ENCODE measurements at places on chromosomes 2 and 18.

- no peak for DNase-seq
Observed at GRCh38 chr18:54129448-54130067, 94.9 kb downstream of the MBD2 start.

DNA sequence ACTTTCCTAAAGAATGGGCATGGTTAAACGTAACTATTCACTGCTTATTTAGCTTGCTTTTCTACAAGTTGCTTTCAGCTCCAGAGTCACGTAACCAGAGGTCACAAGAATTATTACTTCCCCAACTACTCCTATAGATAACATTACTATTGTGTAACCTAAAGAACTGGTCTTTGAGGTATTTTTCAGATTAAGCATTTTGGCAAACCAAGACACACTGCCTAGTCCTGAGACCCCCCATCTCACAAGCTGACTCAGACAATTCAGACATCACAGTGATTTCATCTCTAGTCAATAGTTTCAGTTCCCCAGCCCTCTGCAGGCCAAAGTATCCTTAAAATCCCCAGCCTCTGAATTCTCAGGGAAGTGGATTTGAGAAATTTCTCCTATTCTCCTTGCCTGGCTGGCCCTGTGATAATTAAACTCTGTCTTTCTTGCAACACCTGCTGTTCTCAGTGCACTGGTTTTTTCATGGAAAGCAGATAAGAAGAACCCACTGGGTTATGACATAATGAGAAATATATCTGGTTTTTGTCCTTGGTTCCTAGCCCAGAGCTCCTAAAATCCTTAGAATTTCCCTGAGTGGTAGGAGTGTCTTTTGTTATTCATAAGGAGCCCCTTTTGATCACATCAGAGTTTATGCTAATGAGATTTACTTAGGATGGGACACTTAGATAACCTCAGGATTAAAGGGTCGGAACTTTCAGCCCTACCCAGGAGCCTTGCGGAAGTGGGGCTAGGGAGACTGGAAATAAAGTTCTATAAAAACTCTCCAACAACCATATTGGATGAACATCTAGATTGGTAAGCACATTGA is 1310.8 kb upstream of the CHAC2 start:
- DNase-seq = peak; percentile 8

DNA sequence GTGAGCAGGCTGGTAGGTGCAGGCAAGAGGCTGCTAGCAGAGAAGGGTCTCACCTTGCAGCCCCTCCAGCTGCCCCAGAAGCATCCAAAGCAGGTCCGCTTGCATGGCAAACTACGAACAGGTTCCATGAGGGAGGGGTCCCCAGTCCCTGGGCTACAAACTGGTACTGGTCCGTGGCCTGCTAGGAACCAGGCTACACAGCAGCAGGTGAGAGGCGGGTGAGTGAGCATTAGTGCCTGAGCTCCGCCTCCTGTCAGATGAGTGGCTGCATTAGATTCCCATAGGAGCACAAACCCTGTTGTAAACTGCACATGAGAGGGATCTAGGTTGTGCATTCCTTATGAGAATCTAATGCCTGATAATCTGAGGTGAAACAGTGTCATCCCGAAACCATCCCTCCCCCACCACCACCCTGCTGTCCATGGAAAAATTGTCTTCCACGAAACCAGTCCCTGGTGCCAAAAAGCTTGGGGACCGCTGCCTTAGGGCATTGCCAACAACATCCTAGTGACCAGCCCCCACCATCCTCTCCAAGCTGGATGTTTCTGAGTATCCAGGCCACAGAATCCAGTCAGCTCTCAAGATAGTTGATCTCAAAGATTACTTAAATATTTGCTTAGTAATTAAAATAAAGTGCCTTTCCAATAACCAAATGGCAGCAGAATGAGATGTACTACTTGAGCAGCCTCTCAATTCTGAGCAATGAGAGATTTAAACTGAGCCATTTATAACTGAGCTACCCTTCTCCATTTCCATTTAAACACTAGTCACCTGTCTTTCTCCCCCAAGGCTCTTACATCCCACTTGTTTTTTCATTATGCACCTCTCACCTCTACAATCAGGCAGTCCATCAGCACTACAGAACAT is 32.4 kb downstream of the LRP2 start:
- no peak for DNase-seq

DNA sequence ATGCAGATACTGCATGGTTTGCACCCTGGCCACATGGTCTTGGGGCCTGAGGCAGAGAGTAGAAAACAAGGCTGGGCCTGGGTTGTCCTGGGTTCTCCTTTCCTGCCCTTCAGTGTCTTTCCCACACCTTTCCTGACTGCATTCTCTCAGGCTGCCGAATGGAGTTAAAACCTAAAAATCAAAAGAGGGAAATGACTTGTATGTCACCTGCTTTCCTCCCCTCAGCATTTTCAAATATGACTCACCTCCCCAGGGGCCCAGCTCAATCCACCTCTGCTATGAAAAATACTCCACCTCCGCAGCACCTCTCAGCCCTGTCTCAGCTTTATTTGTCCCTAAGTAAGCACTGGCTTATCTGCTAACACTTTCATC is 457.8 kb upstream of the MEX3C start:
- peak; percentile 27 for DNase-seq

GRCh38 chr2:37802211-37802752 is 122.8 kb upstream of the RMDN2 start:
- DNase-seq = peak; percentile 24

- DNase-seq = peak; percentile 30
Observed at GRCh38 chr18:50218432-50219197, 23.7 kb upstream of the MYO5B start.

GRCh38 chr18:44729631-44730101 is 49.0 kb downstream of the SETBP1 start:
- peak; percentile 71 for DNase-seq

- no peak for DNase-seq
Observed at GRCh38 chr18:40473221-40474029, 1481.6 kb upstream of the PIK3C3 start.

DNA sequence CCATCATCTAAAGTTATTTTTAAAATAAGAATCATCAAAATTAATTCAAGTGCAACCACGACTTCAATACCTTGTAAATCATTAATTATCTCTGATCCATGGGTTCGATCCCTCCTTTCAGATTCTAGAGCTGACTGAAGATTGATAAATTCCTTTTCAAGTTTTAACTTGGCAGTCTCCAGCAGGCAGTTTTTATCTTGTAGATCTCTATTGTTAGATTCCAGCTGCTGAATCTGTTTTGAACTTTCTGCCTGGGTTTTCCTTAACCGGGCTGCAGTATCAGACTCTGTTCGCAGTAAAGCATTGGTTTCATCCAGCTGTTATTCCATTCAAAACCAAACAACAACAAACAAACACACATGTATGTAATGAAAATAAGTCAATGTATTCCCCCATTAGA is 59.5 kb downstream of the SLC66A3 start:
- DNase-seq = no peak

GRCh38 chr2:21162615-21162878 is 38.8 kb downstream of the TDRD15 start:
- DNase-seq = no peak
